Sigmoid colon (tissue), 7 donors: ENCODE measurements at places on chromosomes 6 and 20. TPM values are rescaled to one million over a fixed set of nuclear protein-coding genes. Genes with fewer than 3 reads are reported as not detected.

DNA sequence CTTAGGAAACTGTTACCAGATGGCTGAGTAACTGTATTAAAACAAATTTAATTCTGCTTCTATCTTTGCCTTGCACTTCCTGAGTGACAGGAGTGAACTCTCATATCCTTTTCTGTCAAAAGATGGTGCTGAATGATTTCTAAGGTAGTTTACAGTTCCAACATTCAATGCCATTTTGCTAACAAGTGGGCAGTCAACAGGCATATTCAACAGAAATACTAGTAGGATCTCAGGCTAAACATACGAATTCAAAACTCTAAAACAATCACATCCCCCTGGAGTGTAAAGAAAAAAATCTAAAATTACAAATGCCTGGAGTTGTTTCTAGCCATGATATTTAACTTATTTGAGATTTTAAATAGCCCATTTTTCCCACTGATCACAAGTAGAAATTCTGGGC, 6.7 kb downstream of the PSMB9 start:
- no peak for DNase-seq

DNA sequence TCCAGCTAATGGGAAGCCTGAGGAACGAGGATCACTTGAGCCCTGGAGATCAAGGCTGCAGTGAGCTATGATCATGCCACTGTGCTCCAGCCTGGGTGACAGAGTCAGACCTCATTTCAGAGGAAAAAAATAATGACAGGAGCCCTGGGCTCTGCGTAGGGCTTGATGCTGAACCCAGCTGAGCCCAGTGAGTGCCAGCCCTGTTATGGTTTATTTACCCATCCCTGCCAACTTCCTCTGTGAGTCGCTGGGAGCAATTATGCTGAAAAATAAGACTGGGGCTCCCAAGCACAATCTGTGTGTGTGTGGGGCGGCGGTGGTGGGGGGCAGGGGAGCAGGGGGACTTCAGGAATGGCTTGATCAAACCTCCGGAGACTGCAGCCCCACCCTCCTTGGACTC, 75.9 kb upstream of the PMEPA1 start:
- DNase-seq, result no peak

GRCh38 chr6:25714765-25715164, 39.8 kb upstream of the SLC17A4 start:
- no peak for DNase-seq

GRCh38 chr6:83341765-83342164, 89.1 kb downstream of the ME1 start:
- no peak for DNase-seq

Gene HAO1
- total RNA-seq, result not detected

DNA sequence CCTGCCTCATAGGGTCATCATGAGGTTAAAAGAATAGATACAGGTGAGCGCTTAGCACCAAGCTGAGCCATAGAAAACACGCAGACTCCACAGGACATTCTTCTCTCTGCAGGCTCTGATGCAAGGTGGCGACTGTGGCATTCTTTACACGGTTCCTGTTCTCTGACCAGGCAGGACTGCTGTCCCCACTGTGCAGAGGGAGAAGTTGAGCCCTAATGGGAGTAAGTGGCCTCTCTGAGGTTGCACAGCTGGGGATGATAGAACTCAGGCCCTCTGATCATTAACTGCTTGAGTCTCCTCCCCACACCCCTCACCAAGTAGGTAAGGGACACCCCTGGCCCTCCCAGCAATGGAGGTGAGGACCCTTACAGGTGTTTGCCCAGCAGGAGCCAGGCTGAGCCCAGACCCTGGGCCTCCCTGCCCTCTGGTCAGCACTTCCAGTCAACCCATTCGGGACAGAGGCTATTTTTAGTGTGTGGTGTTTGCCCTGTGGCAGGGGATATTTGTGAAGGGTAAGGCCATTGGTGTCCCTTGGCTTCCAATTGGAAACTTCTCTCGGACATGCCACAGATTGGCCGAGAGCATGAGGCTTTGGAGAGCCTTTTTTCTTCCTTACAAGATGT, 116.8 kb downstream of the VEGFA start:
- no peak for DNase-seq

DNA sequence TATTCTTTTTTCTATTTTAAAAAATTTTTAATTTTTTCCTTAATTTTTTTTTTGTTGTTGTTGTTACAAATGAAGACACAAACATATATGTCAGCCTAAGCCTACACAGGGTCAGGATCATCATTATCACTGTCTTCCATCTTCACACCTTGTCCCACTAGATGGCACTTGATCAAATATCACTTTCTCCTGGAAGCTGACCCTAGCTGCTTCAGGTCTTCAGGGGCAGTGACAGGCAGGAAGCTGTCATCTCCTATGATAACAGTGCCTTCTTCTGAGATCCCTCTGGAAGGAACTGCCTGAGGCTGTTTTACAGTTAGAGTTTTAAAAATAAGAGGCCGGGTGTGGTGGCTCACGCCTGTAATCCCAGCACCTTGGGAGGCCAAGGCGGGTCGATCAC, 70.2 kb upstream of the EEF1E1 start:
- DNase-seq, result no peak

Gene LGSN
- total RNA-seq, result not detected

Gene HCRTR2
- total RNA-seq, result not detected

- DNase-seq, result no peak
Observed at GRCh38 chr6:45872827-45873365, 142.8 kb downstream of the CLIC5 start.

DNA sequence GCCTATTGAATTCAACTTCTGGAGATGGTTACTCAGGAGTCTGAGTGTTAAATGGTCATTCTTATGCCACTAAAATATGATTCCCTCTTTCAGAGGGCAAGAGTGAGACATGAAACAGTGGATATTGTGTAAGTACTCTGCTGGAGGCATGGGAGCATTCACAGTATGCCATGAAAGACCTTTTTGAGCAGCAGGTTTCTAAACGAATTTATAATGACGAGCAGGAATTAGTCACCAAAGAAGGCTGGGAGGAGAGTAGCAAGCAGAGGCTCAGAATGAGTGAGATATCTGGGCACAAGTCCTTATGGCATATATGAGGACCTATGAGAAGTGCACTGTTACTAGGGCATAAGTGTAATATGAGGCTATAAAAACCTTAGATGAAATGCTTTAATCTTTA, 10.9 kb upstream of the MYB start:
- no peak for DNase-seq

DNA sequence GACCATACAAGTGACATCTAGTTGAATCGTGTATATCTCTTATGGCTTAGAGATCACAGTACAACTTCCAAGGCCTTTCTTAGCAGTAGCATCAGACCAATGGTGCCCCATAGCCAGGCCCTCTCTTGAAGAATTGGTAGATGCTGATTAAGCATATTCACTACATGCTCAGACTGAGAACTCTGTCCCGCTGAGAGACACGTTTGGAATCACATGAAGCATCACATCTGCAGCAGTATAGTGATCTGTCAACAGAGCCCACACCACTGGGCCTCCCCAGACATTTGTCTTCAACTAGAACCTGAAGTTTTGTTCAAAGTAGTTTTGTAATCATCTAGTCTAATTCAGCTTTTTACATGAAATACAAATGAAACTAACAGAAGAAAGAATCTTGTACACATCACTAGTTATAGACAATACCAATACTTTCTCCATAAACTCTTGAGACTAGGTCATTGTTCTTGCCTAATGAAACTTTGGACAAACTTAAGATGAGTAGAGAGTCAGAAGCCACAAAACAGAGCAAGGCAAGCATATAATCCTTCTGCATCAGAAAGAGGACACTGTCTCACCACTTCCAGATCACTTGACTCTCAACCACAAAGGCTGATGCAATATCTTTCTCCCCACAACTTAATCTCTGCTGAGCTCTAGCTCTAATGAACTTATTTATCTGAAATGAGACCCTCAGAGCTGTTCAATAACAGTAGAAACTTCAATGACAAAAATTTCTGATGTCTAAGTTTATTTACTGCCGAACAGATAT, 182.7 kb downstream of the TBX18 start:
- no peak for DNase-seq

DNA sequence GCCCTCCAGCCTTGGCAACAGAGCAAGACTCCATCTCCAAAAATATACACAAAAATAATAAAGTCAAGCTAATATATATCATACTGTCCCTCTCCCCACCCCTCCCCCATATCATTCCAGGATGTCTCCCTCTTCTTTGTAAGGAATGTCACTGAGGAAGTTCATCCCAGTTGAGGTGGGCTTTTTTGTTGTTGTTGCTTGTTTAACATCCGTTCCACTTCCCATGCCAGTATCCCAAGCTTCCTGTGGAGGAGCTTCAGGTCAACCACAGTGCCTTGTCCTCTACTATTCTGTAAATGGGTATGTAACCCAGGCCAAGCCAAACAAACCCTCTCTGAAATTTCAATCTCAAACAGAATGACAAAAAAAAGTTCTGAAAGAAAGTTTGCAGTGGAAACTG, 19.0 kb upstream of the PTPN1 start:
- DNase-seq, result no peak

Gene LIME1
- total RNA-seq, result 6.6 TPM

Gene KCNK5
- 3.7 TPM for total RNA-seq

DNA sequence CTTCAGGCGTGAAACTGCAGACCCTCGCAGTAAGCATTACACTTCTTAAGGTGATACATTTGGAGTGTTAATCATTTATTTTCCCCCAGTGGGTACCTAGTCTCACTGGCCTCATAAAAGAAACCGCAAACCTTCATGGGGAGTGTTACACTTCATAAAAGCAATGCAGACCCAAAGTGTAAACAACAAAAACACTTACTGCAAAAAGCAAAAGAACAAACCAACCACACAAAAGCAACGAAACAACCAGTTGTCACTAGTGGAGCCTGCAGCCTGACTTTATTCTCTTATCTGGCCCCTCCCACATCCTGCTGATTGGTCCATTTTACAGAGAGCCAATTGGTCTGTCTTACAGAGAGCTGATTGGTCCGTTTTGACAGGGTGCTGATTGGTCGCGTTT, 23.8 kb downstream of the LY86 start:
- no peak for DNase-seq

GRCh38 chr6:140203661-140204147, 829.3 kb upstream of the CITED2 start:
- DNase-seq, result no peak

DNA sequence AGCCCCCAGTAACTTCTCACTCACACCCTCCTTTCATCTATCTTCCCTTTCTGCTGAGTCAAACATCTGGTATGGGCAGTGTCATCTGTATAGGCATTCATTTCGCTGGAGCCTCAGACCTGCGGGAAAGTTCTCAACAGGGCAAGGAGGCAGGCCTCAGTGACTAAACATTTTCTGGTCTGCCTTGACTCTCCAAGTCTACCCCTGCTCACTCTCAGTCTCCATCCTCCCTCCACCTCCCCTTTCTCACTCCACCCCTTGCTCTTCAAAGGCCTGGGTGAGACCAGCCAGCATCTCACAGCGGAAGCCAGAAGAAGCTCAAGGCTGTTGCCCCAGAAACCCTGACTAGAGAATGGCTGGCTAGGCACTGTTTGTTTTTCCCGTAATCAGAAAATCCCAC, 105.0 kb upstream of the BEND6 start:
- no peak for DNase-seq

Gene LAMP5
- total RNA-seq, result 0.16 TPM

DNA sequence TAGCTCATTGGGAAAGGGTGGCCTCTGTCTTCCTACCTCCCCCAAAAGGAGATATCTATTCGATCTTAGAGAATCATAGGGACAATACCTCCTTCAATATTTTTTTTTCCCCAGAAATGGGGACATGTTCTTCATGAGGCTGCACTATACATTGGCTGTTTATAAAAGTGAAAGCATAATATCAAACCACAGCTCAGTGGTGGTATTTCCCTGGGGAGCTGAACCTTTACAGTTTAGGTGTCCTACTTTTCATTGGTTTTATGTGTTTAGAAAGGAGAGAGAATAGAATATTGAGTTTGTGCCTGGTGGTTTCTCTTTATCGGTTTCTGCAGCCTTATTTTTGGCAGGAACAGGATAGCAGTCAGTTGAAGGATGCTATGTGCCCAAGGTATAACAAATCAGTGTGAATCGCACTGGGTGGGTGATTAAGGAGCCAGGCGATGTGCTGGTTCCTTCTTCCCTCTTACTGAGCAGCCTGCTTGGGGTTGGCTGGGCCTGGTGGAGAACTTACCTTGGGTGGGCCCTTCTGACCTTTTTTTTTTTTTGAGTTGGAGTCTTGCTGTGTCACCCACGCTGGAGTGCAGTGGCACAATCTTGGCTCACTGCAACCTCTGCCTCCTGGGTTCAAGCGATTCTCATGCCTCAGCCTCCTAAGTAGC, 25.2 kb downstream of the UST start:
- no peak for DNase-seq

- DNase-seq, result no peak
Observed at GRCh38 chr6:80642452-80642851, 536.0 kb downstream of the BCKDHB start.

- DNase-seq, result no peak
Observed at GRCh38 chr6:95084867-95085266, 492.5 kb upstream of the MANEA start.

Gene COL20A1
- total RNA-seq, result not detected
